ENCODE measurements at places on chromosomes 11 and 22.

GRCh38 chr11:124534051-124534450 is 9.4 kb downstream of the OR8B12 start:
- DNase-seq = no peak

GRCh38 chr11:43746670-43747069 is 66.1 kb downstream of the HSD17B12 start:
- DNase-seq = no peak

GRCh38 chr11:64007160-64007628 is 21.0 kb downstream of the OTUB1 start:
- peak; percentile 33 for DNase-seq

DNA sequence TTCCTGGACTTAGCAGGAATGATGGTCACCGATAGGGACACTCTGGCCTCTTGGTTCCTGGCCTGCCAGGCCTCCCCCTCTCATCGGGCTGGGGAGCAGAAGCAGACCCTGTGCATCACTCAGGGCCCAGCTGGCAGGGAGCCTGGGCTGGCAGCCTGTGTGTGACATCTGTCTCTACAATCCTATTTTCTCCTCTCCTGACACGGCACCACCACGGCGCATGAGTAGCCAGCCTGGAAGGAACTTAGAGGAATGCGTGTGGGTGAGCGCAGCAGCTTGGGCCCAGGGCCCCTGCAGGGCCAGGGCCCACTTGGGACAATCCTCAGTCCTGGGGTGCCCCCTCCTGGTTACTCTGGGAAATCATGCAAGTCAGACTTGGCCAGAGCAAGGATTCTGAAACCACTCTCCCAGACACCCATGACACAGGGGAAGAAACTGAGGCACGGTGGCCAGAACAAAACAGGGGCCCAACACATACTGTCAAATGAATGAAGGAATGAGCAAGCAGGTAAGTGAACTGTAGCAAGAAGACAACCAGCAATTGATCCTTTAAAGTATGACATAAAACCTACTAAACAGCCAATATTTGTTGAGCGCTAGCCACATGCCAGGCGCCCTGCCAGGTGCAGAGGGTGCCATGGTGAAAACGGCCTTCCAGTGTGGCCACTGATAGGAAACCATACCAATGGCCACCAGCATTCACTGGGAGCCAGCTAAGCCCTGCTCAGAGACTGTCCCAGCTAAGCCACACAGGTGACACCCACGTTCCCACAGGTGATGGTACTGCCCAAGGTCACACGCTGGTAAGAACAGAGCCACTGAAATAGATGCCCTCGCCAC is 13.3 kb downstream of the RSPH14 start:
- DNase-seq = peak; percentile 36

DNA sequence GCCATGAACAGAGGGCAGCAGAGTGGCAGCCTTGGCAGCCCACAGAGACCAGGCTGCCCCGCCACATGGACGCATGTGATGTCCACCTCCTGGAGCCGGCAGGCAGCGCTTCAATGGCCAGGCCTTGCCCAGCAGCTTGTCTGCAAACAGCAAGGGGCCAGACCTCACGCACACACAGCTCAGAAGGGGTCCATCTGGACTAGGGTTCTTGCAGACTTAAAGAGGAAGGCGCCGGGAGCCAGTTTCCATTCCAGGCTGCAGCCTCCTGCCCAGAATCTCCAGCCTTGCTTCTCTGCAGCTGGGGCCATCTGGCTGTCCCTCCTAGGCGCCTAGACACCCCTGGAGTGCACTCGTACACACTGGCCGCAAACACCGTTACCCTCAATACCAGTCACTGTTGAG is 91.9 kb upstream of the TMEM45B start:
- DNase-seq = no peak

GRCh38 chr22:23565915-23566704 is 14.0 kb downstream of the IGLL1 start:
- DNase-seq = no peak

- no peak for DNase-seq
Measured at GRCh38 chr11:76410851-76411357, 29.8 kb downstream of the GVQW3 start.

DNA sequence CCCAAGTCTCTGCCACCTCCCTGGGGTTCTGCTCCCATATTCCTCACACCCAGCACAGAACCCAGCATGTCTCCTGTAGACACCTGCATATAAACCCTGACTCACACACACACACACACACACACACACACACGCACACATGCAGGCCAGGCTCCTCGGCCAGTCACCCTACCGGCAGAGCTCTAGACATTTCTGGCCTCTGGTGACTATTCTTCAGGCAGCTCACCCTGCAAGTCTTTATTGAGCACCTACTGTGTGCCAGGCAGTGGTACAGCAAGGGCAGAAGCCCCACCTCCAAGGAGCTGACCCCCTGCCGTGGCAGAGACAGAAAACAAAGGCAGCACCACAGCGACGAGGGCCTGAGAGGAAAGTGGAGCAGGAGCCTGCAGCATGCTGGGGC is 50.3 kb downstream of the CDKN1C start:
- DNase-seq = no peak

GRCh38 chr11:93219440-93219839 is 21.6 kb upstream of the SLC36A4 start:
- DNase-seq = no peak

DNA sequence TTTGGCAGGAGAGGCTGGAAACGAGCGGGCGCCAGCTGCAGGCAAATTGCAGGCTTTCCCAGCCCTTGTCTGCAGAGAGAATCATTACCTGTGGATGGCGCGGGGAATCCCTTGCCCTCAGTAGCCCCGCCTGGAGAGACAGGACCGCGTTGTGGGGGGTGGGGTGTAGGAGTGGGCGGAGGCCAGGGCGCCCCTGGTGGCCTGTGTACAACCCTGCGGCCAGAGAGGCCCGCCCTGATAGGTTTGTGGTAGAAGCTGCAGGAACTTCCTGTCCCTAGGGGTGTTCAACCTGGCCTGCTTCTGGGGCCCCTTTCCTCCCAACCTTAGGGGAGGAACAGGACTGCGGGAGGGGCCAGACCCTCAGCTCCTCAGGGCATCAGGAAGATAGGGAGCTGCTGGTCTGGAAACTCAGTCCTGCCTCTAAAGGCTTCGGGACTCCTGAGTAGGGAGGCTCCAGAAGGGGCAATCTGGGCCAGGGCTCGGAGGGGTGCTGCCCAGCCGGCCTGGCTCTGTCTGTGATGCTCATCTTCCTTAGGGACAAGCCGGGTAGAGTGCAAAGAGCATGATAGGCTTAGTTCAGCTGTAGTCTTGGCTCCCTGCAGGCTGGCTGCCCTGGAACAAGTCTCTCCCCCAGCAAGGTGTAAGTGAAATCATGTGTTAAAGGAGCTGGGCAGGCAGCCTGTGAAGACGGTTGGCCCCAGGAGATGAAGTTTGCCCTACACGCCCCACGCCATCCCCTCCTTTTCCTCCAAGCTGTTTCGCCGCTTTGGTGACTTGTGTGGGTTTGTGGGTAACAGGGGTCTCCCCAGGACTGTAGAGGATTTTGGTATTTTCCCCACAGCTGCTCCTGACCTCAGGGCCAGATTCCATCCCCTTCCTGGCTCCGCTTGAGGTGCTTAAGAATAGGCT is 24.1 kb upstream of the SUSD2 start:
- no peak for DNase-seq

DNA sequence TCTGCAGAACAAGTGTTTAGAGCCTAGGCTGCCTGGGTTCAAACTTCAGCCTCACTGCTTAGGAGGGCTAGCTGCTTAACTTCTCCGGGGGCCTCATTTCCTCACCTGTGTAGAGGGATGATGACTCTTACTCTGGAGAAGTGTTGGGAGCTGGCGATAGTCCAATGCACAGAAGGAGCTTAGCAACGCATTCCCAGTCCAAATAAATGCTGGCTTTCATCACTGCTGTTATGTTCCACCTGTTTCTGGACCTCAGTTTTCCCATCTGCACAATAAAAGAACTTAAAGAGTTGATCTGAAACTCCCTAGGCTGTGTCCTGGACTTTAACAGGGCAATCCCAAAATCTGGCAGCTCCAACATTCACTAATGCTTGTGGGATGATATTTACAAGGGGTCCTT is 337.8 kb downstream of the MIAT start:
- DNase-seq = no peak

DNA sequence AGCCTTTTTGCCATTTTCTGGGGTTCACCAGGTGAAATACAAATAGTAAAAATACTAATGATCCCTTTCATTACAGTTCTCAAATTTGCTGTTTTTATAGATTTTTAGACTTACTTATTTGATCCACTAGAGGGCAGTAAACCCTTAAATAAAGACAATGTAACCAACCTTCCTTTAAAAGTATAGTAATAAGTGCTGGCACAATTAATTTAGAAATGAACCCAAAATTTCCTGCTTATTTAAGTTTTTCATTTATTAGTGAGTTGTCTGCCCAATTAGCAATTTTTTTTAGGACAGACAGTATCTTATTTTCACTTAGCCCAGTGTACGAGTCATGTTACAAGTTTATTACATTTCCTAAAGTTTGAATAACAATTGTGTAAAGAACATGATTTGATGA is 4.7 kb downstream of the DDIAS start:
- peak; percentile 22 for DNase-seq

DNA sequence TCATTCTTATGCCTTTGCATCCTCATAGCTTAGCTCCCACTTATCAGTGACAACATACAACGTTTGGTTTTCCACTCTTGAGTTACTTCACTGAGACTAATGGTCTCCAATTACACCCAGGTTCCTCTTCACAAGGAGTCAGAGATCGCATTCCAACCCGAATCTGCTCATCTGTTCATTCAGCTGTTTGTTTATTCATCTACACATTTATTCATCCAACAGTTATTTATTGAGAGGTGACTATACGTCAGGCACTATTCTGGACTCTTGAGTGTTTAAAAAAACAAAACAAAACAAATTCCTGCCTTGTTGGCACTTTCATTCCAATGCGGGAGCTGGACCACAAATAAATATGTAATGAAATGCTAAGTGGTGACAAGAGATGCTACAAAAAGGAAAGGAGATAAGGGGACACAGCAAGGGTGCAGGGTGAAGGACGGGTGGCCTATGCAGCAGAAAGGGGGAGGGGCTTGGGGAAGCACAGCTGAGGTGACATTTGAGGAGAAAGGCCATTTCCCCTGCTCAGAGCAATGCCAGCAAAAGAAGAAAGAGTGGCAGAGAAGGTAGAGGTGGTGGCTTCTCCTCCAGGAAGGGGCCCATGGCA is 393.8 kb upstream of the SYN3 start:
- DNase-seq = no peak

Measured in stromal cell of bone marrow (primary cell).